ENCODE measurements at places on chromosomes 12 and 14.

DNA sequence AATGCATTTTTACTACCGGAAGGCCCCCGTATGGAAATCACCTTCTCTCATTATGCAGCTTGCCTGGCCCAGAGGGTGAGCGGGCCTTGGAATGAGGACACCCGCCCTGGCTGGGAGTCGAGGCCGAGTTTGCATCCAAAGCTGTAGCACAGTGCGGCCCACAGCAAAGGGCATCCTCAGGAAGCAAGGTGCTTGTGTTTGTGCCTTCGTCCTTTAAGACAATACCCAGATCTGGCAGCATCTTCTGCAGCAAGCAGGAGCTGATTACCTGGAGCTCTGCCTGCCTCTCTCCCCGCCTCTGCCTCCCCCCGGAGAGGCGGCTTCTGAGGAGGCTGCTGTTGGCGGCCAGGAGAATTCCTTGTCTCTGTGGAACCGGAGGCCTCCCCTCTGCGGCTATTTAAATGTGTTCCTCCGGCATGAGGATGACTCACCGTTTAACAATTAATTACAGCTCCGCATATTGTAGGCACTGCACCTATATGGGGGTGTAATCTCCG is 145.3 kb downstream of the CACNA1C start:
- no peak for DNase-seq

DNA sequence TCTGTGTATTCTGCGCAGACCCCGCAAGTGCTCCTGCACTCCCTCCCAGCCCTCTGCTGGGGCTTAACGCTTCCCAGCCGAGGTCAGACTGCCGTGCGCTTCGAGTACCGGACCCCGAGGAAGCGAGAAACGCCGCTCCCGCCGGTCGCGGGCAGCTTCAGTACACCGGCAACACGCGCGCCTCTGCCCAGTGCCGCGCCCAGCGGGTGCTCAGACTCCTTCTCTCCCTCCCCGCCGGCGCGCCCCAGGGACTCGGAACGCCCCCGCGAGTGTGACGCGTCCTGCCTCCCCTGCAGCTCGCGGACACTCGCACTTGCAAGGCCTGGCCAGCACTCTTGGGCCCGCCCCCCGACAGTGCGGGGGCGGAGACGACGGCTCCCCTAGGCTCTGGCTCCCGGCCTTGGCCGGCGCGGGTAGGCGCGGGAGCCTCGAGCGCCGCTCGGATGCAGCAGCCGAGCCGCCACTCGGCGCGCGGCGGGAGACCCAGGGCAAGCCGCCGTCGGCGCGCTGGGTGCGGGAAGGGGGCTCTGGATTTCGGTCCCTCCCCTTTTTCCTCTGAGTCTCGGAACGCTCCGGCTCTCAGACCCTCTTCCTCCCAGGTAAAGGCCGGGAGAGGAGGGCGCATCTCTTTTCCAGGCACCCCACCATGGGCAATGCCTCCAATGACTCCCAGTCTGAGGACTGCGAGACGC is at the start of gene PTGER2:
Gene PTGER2, plus strand, starts transcription at position 410 of the 692 bp plus-strand sequence. Its CDS starts 237 bp downstream, at position 647.
- DNase-seq, result no peak

- DNase-seq, result no peak
These were observed 87.1 kb downstream of the TMEM260 start for GRCh38 chr14:56666716-56667115.

DNA sequence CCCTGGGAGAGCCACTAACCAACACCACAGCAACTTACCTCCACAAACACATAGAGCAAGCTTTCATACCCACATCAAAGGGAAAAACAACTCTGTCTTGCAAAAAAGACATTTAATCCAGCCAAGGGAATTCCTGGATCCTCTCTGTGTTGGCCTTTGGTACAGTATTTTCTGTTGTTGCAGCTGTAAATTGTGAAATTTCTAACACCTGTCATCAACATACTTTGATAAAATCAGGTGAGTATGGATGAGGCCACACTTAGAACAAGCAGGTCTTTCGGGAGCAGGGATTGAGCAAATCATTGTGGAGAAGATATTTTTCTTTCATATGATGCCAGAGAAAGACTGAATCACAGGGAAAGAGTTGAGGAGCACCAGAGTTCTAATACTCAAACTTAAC is 89.3 kb downstream of the SPTSSA start:
- DNase-seq, result no peak

- no peak for DNase-seq
These were observed 1.5 kb upstream of the VAMP1 start for GRCh38 chr12:6471989-6472360.

DNA sequence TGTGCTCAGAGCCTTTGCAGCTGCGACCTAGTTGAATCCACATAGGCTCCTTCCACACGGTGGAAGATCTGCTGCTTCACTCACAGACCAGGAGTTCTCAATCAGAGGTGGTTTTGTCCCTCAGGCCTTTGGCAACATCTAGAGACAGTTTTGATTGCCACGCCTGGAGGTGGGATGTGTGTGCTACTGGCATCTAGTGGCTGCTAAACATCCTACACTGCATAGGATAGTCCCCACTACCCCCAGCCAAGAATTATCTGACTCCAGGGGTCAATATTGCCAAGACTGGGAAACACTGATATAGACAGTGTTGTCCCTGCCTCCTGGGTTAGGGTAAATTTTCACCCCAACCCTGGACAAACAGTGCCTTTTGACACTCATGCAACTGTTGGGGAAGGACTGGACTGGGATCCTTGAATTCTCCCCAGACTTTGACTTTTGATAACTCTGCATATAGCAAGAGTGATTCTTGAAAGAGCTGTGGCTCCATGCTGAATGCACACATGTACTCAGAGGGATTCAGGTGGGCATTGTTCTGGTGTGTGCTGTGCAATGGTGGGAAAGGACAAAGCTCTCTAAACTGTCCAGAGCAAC is 39.8 kb downstream of the BAZ2A start:
- peak; percentile 33 for DNase-seq

GRCh38 chr12:125890366-125890905 is 825.2 kb downstream of the AACS start:
- DNase-seq, result no peak

- peak; percentile 95 for DNase-seq
These were observed at the start of gene VPS33A for GRCh38 chr12:122266230-122266901. VPS33A (minus strand) TSS chr12:122266494; CDS start chr12:122266408, 86 bp downstream.

DNA sequence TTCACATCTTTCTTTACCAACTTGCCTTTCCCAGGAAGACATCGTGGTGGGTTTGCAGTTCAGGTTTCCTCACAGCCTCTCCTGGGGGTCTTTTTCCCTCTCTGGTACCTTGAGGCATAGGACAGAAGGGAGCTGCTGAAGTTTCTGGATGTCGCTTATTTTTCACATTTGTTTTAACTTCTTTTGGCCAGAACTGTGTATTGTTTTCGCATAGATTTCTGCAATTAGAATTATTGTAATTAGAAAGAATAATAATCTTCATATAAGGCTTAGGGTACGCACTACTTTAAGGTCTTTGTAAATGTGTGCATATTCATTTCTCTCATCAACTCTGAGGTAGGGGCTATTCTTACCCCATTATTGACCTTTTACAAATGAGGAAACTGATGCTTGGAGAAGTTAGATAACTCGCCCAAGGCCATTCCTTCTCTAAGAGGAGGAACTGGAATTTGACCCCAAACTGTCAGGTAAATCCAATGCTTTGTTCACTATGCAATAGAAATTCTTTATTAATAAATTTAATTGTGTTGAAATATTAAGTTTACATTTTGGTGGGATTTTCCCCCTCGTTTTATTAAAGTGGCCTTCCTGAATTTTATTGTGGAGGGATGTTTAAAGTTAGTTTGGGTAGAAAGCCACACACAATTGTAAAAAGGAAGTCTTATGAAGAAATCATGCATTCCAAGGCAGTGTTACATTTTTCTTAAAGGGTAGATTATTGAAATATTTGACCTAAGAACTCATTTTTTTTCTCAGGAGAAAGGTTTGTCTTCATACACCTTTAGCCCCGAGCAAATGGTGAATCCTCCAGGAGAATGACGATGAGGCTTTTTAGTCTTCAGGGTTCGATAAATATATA is 12.1 kb upstream of the SLC38A2 start:
- no peak for DNase-seq
